Smooth muscle cell of trachea (primary cell): ENCODE measurements at places on chromosomes 4 and X. TPM values are rescaled to one million over a fixed set of nuclear protein-coding genes. Genes with fewer than 3 reads are reported as not detected.

The HTRA3 gene
- 7.7 and 22.8 TPM in 2 replicates for total RNA-seq

The CDKL2 gene
- 1.3 and 2.5 TPM in 2 replicates for total RNA-seq

The F8 gene
- total RNA-seq: 5.5 and 9.4 TPM in 2 replicates

The KCNIP4 gene
- total RNA-seq: not detected in 2 replicates

The DGAT2L6 gene
- not detected in 2 replicates for total RNA-seq

The PABPC4L gene
- total RNA-seq: 0.17 and 0.58 TPM in 2 replicates

The DRP2 gene
- 2.0 and 2.3 TPM in 2 replicates for total RNA-seq

The USP9X gene
- 120 and 123 TPM in 2 replicates for total RNA-seq

The FAM184B gene
- under 0.01 TPM in 1 of 2 replicates, not detected in the other for total RNA-seq

The ASMT gene
- not detected in 2 replicates for total RNA-seq

The TBC1D9 gene
- 31.9 and 33.4 TPM in 2 replicates for total RNA-seq

The CYTL1 gene
- 0.15 and 0.17 TPM in 2 replicates for total RNA-seq

The PAGE4 gene
- not detected in 2 replicates for total RNA-seq

The SNCA gene
- 1.0 and 2.0 TPM in 2 replicates for total RNA-seq

The ZNF718 gene
- 5.1 and 6.1 TPM in 2 replicates for total RNA-seq
